Lung microvascular endothelial cell (primary cell): ENCODE measurements at places on chromosomes 4 and X.

DNA sequence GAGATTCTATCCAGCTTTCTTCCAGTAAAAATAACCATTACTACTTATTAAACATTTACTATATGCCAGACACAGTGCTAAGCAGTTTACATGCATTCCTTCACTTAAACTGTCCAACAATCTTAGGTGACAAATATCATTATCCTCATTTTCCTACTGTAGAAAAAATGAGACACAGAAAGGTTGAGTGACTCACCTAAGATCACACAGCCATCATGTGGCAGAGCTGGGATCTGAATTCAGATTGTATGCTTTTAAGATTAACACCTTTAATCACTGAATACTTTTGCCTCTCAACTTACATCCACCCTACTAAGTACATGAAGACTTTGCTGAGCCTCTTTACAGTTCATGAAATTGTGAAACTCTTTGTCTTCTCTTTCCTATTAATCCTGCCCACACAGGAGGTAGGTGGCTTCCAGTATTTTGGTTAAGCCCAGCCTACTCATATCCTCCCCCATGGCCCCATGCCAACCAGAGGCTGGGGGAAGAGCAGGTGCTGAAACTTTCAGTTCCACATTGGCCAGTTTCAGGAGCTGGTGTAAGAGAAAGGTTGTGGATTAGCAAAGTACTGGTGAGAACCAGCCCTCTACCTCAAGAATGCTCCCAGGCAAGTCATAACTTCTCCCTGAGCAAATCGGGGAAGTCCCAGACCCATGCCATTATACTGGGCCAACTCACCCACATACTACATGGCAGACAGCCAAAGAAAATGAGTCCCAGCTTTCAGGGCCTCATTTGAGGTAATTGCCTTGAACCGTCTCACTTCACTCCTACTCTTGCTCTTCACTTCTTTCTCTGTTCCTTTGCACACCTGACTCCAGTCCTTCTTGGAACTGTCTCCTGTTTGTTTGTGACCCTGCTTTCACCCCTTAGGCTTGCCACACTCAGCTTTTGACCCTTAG, 211.1 kb downstream of the GUCY2F start:
- peak; percentile 1 for DNase-seq

- no peak for DNase-seq
Observed at GRCh38 chr4:135804785-135805184, 1603.2 kb upstream of the PABPC4L start.

- no peak for DNase-seq
Observed at GRCh38 chr4:10366628-10367027, 90.6 kb downstream of the ZNF518B start.

GRCh38 chrX:2967998-2968909, 38.1 kb upstream of the ARSH start:
- DNase-seq, result no peak
